ENCODE measurements at places on chromosomes 1 and 21.

DNA sequence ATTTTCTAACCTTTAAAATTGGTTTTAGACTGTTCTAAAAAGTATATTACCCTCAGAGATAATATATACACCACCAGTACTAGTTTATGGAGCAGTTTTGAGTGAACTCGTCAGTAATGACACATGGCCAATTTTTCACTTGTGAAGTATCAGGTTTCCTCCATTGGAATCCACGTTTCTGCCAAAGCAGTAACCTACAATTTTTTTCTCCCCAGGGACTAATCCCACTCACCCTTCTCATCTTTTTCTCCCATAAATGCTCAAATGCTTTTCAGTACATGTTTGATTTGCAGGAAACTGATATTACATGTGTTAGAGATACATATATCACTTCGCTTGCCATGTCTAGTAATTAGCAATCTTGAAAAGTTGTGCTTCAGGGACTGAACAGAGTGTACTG is 94.1 kb downstream of the COL24A1 start:
- no peak for DNase-seq

GRCh38 chr1:232398823-232399222 is 231.1 kb downstream of the SIPA1L2 start:
- no peak for DNase-seq

DNA sequence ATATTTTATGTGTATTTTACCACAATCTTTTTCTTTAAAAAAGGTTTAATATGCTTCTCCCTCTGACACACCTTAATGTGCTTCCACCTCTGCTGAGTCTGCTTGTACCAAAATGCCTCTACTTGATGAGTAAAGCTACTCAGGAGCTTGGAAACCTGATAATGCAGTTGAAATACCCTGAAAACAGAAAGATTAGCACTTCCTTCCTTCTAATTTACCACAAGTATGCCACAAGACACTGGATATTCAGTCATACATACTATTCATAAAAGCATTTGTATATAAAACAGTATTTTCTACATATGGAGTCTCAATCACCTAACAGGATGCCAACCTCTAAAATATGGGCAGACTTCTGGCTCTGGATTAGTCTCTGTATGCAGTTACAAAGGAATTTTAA is 55.0 kb downstream of the SLC35D1 start:
- DNase-seq = no peak

DNA sequence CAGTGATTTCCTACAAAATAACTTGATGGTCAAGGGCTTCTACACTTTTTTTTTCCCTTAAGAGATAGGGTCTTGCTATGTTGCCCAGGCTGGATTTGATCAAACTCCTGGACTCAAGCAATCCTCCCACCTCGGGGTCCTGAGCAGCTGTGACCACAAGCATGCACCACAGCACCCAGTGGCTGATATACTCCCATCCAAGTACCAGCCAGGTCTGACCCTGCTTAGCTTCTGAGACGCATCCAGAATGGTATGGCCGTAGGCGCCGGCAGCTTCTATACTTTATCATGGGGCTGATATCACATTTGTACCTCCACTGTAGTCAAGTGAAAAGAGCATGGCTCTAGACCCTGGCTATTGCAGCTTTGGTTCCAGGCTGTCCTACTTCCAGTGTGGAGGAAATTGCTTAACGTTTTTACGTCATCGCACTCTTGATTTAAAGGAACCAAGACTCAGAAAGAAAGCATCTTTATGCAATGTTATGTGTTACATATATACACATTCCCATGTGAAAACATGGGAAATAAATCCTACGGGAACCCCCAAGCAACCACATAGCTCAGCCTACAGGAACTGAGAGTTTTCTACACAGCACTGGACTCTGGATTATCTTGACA is 39.5 kb downstream of the PDPN start:
- DNase-seq = no peak

GRCh38 chr1:907611-908451 is 15.9 kb upstream of the SAMD11 start:
- DNase-seq = no peak

DNA sequence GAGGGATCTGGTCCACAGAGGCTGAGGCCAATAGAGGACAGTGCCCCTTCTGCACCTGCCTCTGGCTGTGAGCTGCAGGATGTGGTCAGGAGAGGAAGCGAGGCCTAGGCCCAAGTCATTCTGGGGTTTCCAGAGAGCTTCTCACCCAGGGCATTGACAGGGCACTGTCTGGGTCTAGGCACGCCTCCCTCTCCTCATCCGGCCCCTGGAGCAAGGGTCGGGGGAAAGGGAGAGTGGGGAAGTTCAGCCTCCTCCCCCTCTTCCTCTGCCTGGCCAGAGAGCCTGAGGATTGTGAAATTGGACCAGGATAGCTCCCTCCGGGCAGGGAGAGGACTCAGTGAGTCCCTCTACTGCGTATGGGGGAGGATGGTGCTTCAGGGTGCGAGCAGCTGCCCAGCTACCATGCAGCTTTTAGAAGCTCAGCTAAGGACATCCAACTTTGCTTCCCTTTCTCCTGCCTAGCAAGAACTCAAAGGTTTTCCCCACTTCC is 6.3 kb upstream of the INAVA start:
- DNase-seq = peak; percentile 17

DNA sequence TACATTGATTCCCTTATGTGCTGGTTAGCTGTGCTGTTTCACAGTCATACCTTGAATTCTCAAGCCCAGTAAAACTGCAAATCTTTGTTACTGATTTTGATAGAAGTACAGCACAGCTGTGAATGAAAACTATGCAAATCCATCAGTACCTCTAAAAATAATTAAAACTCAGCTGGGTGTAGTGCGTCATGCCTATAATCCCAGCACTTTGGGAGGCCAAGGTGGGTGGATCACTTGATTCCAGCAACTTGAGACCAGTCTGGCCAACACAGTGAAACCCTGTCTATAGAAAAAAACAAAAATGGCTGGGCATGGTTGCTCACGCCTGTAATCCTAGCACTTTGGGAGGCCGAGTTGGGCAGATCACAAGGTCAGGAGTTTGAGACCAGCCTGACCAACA is 61.2 kb downstream of the NUP210L start:
- no peak for DNase-seq

GRCh38 chr1:199269241-199269640 is 630.4 kb downstream of the PTPRC start:
- no peak for DNase-seq

- DNase-seq = no peak
Observed at GRCh38 chr1:25072461-25072860, 142.4 kb upstream of the RUNX3 start.

DNA sequence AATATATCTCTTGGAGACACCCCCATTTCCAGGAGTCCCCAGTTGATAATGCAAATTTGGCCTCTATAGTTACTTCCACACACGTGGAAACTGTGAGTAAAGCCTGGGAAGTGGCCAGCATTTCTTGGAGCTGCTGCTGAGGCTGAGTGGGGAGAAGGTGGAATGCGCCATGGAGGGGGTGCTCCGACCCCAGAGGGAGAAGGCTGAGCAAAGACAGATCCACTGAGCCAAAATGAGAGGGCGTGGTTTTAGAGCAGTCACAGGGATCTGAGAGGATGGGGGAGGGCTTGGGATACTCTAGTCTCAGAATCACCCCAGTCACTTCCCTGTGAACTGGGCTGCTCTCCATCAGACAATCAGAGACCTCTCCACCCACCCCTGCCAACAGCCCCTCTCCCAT is 38.7 kb downstream of the TRIM62 start:
- no peak for DNase-seq

- no peak for DNase-seq
Observed at GRCh38 chr1:203317429-203318228, 12.3 kb downstream of the BTG2 start.

DNA sequence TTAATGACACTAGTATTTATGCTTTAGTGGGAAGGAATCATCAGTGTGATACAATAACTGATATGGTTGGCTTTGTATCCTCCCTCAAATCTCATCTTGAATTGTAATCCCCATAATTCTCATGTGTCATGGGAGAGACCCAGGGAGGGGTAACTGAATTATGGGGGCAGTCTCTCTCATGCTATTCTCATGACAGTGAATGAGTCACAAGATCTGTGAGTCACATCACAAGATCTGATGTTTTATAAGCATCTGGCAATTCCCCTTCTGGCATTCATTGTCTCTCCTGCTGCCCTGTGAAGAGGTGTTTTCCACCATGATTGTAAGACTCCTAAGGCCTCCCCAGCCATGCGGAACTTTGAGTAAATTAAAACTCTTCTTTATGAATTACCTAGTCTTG is 1760.3 kb downstream of the NCAM2 start:
- DNase-seq = no peak

- peak; percentile 85 for DNase-seq
Observed at GRCh38 chr1:89483010-89483756, 41.4 kb upstream of the LRRC8B start.

DNA sequence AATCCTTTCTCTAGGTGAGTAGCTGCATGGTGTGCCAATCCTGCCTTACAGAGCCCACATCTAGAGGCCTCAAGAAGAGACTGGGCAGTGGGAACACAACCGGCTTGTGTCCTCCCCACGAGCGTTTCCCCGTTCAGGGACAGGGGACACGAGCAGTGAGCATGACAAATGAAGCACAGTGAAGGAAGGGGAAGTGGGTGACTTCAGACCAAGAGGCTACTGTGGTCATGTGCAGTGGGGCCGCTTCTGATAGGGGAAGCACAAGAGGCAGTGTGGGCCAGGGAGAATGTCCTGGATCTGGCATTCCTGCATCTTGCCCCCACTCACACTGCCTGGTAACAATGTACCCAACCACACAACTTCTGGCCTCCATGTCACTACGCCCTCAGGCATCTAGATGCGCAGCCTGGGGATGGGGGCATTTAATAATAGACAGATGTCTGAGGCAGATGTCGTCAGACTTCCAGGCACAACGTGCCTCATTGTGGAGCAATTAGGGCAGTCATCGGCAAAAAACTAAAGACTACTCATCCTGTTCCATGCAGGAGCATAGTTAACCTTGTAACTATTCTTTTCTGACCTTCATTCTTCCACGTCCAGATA is 155.6 kb upstream of the NBPF11 start:
- no peak for DNase-seq

- no peak for DNase-seq
Observed at GRCh38 chr1:180241716-180242544, 11.9 kb downstream of the LHX4 start.

GRCh38 chr1:89959719-89960118 is 35.2 kb upstream of the ZNF326 start:
- no peak for DNase-seq

GRCh38 chr1:175591083-175591743 is 152.2 kb downstream of the TNR start:
- no peak for DNase-seq

- no peak for DNase-seq
Observed at GRCh38 chr1:198531891-198532290, 8.6 kb downstream of the ATP6V1G3 start.

- no peak for DNase-seq
Observed at GRCh38 chr1:220487297-220487820, 40.6 kb upstream of the MARK1 start.

DNA sequence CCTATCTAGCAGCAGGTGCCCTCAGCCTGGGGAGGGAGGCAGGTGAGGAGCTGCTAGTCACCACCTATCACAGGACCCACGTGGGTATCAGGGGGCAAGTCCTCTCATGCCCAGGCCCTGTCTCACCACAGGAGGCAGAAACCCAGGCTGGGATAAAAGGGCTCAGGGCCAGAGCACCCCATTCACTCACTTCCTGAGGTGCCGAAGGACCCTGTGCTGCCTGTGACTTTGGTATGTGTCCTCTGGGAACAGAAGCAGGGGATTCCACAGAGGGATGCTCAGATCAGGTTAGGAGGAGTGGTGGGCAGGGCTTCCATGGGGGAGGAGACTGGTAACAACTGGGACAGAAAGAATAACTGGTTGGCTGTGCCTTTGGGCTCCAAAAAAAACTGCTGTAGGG is at the start of gene LCE1E:
Gene LCE1E (plus strand): TSS at position 181 of the 400 bp plus-strand sequence. CDS start 1,043 bp downstream, outside the sequence.
- no peak for DNase-seq

- DNase-seq = no peak
Observed at GRCh38 chr1:211625040-211625439, 46.1 kb upstream of the SLC30A1 start.

- no peak for DNase-seq
Observed at GRCh38 chr21:17466166-17466565, 46.7 kb upstream of the CXADR start.

- no peak for DNase-seq
Observed at GRCh38 chr1:17112496-17113236, 6.6 kb downstream of the PADI2 start.

GRCh38 chr1:36605942-36606640 is 123.4 kb upstream of the CSF3R start:
- no peak for DNase-seq

DNA sequence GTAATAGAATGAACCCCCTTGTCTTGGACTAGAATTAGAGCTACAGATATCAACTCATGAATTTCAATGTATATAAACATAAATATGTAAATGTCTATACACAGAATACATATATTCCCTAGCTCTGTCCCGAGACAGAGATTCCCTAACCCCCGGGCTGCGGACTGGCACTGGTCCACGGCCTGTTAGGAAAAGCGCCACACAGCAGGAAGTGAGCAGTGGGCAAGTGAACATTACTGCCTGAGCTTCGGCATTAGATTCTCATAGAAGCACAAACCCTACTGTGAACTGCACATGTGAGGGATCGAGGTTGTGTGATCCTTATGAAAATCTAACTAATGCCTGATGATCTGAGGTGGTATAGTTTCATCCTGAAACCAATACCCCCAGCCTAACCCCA is 51.2 kb downstream of the PIK3R3 start:
- no peak for DNase-seq

DNA sequence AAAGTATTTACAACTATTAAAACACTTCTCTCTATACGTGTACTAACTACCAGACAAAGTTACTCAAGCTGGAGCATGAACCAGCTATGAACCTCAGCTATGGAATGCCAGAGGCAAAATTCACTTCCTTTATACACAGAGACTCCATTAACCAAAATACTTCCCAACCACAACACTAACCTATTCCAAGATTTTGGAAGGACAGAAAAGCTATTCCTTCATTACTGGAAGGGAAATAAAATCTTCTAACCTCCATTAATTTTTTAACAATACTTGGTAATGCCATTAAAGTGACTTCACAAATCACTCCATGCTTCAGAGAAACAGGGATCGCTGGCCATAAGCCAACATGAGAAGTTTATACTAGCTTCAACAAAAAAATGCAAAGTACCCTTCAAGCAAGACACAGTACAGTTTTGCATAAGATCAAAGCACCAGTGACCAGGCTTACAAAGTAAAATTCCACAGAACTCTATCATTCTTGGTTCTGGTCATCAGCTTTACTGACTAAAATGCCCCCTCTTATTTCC is 58.0 kb downstream of the PUM1 start:
- no peak for DNase-seq

DNA sequence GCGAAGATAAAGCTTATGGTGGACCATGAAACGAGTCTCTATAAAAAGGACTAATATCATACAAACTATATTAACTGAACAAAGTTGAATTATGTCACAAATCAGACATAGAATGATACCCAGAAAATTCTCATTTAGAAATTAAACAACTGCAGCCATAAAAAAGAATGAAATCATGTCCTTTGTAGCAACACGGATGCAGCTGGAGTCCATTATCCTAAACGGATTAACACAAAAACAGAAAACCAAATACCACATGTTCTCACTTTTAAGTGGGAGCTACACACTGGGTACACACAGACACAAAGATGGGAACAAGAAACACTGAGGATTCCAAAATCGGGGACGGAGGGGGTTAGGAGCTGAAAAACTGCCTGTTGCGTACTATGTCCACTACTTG is 11.5 kb downstream of the COP1 start:
- DNase-seq = no peak

GRCh38 chr21:43361127-43361492 is 65.8 kb downstream of the SIK1 start:
- peak; percentile 39 for DNase-seq

- DNase-seq = no peak
Observed at GRCh38 chr1:81731989-81732388, 68.7 kb upstream of the ADGRL2 start.

- DNase-seq = no peak
Observed at GRCh38 chr1:33634143-33634542, 161.7 kb downstream of the ZSCAN20 start.
